Activated CD8-positive, alpha-beta memory T cell treated with anti-CD3 and anti-CD28 coated beads for 4 hours (primary cell): ENCODE measurements at places on chromosomes 5 and 9.

- DNase-seq: no peak
These were observed 632 bp upstream of the SPINK13 start for GRCh38 chr5:148267962-148268361.

- DNase-seq: no peak
These were observed 36.8 kb upstream of the NFIB start for GRCh38 chr9:14350754-14351153.

- no peak for DNase-seq
These were observed 271.2 kb downstream of the SAXO1 start for GRCh38 chr9:18761742-18762300.

DNA sequence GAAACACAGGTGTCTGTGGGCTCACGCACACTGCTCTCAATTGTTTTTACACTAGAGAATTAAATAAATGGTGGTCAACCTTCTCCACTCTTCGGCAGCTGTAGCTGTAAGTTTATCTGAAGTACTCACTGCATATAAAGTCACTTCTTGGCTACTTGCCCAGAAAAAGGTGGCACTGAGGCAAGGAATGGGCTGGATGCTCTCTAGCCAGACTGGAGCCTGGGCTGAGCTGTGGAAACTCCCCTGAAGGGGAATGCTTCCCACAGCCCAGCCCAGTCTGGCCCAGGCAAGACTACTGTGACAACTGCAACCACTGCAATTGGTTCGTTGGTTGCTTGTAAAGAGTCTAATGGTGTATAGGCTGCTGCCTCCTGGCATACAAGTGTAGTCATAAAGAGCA is 4.5 kb downstream of the LEAP2 start:
- no peak for DNase-seq

DNA sequence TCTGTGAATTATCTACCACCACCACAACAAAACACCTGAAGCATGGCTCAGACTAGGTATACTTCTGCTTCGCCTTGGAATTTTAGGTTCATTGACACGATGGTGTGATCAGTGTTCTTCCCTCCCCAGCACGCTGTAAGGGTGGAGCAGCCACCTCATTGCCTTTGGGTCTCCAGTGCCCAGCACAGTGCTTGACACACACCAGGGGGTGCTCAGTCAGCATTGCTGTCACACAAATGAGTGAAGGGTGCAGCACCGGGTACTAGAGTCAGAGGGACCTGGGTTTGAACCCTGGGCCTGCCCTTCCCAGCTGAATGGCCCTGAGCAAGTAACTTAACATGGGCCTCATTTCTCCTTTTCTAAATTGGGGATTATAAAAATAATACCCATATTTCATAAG is 9.9 kb upstream of the ANGPTL2 start:
- DNase-seq: no peak

DNA sequence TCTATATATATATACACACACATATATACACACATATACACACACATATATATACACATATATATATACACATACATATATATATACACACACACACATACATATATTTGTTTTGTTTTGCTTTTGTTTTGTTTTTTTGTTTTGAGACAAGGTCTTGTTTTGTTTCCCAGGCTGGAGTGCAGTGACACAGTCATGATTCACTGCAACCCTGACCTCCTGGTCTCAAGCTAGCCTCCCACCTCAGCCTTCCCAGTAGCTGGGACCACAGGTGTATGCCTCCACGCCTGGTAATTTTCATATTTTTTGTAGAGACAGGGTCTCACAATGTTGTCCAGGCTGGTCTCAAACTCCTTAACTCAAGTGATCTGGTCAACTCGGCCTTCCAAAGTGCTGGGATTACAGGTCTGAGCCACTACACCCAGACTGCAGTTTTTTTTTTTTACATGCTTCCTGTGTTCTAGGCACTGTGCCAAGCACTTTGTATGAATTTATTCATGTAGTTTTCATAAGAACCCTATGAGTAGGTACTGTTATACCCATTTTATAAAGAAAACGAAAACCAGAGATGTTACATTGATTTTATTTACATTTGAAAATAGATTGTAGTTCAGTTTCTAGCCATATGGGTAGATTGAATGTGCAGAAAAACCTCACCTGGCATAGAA is 120.7 kb downstream of the PBX3 start:
- DNase-seq: no peak
